ENCODE measurements at places on chromosomes 1 and 21.

DNA sequence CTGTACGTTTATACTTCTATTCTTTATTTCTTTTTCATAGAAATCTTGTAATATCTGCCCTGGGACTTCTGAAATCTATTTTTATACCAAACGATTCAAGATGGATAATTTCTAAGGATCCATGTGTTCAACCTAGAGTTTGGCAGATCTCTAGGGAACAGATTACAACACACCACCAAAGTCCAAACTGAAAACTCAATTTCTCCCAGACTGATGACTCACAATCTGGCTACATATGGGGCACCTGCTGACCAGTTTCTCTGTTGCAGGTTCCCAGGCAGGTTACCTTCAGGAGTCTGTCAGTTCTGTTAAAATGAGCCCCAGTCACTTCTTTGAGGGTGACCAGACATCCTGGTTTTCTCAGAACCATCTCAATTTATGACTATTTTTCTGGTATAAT is 439.4 kb downstream of the GPATCH2 start:
- DNase-seq: no peak

- peak; percentile 49 for DNase-seq
These were observed 24.7 kb downstream of the FMO3 start for GRCh38 chr1:171115280-171115897.

- DNase-seq: no peak
These were observed 5.9 kb downstream of the ADARB1 start for GRCh38 chr21:45080232-45080631.

DNA sequence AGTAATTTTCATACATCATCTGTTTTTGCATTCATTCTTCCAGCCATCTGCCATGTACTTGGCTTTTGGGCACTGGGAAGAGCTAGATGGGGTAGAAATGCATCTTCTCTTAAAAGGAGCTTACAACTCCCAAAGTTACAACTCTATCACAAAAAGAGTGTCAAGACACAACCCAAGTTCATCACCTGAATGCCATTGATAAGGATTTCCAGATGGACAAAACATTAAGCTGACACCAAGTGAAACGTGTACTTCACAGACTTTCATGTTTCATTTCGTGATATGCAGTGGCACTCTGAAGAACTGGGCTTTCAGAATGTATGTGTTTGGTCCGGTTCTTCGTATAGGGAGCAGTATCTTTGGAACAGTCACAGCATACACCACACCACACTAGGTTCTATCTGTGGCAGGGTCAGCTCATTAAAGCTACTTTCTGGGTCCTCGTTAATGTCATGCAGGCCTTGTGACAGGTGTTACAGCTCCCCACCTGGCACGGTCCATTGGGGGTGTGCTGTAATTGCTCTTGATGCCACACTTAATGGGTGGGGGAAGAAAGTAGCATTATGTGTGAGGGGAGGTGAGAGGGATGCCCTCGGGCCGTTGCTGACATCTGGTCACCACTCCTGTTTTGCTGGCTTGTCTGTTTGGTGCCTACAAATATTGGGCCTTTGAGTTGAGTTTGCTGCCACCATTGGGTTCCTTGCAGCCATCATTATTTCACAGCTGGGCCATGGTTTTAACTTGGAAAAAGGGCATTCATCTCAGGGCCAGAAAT is 164.9 kb downstream of the NFIA start:
- DNase-seq: no peak

DNA sequence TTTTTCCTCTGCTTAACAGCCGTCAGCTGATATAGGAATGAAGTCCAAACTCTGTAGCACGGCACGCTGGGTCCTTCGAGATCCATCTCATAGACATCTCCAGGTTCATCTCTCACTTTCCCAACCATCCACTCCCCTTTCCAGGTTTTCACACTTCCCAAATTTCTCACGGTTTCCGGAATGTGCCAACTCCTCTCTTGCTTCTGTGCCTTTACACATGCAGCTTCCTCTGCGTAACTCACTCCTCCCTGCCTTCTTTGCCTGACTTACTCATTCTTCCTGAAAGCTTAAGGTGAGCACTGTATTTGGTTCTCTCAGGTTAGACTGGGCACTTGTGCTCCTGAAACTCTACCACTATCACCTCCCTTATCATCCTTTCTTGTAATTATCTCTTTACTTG is 168.4 kb downstream of the PCNX2 start:
- no peak for DNase-seq

Data from fibroblast of gingiva (primary cell).